ENCODE measurements at places on chromosomes 2 and 18. TPM values are rescaled to one million over a fixed set of nuclear protein-coding genes. Genes with fewer than 3 reads are reported as not detected.

DNA sequence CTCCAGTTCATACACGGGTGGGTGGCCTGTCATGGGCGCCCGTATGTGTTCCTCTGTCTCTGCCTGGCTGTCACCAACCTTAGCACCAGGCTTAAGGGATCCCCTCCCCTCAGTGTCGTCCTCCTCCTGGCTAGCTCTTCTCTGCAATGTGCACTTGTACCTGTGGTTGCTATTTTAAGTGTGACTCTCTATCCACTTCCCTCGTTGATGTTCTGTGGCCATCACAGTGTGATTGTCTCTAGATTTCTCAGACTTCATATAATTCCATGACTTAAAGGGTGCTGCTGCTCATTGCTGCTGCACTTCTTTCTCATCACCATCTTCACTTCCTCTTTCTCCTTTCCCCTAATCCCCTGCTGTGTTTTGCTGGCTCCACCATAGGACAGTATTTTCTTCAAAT, 143.4 kb downstream of the EML6 start:
- no peak for DNase-seq

- no peak for DNase-seq
Measured at GRCh38 chr18:683531-683930, 26.1 kb downstream of the TYMS start.

- DNase-seq: no peak
Measured at GRCh38 chr2:217709478-217710210, 293.2 kb downstream of the TNS1 start.

DNA sequence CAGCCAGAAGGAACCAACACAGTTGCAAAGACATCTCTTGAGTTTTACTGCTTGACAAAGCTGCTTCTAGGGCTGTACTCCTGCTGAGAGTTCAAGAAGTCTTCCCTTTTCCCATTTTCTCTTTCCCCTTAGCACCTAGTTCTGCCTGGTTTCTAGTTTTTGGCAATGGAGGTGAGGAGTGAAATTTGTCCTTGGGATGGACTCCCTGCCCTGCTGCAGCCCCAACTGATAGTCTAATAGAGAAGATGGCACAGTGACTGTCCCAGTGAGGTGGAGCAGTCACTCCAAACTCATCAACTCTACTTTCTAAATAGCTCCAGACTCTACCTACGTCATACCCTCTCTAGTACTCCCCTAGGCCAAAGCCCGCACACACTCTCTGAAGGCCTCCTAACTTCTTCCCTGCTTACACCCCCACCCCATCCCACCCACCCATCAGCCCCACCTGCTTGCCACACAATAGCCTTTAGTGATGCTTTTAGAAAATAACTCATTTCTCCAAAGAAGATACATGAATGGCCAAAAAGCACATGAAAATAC, 164.4 kb downstream of the DDX1 start:
- DNase-seq: no peak

GRCh38 chr18:396251-396555, 104.3 kb downstream of the COLEC12 start:
- DNase-seq: no peak

DNA sequence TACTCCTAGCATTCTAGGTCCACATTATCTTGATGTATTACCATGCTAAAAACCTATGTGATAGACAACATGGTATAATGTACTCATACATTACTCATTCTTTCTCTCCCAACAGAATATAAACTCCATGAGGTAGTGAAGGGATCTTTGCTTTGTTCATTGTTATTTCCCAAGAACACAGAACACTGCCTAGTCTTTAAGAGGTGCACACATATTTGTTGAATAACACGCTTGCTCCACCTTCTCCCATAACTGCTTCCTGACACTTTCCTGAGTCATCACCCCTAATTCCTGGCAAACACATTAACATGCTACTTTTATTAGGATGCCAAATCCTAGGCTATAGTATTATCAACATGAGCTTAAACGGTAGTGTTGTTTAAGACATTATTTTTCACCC, 41.3 kb downstream of the REV1 start:
- DNase-seq: no peak

DNA sequence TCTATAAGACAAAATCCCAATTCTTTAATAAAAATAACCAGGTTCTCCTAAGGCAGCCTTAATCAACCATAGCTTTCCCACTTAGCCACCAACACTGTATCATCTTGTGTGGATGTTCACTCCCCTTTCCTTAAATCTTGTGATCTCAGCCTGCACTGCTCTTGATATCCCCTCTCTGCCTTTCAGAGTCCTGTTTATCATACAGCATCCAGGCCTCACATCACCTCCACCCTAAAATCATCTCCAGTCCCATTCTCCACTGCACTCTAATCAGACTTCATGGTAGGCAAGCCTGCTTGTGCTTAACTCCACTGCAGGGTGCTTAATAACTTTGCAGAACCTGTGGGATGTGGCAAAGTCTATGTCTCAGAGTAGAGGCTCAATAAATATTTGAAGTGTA, 18.8 kb downstream of the ARHGAP15 start:
- no peak for DNase-seq

GRCh38 chr2:190088917-190089316, 26.4 kb upstream of the MSTN start:
- DNase-seq: peak; percentile 18

The NAT8 gene
- total RNA-seq: not detected

GRCh38 chr2:44844651-44845270, 96.7 kb upstream of the SIX3 start:
- no peak for DNase-seq

The PDE11A gene
- total RNA-seq: 60.5 TPM

GRCh38 chr2:230797515-230798495, 66.9 kb upstream of the ITM2C start:
- no peak for DNase-seq

GRCh38 chr18:34121200-34121721, 103.5 kb downstream of the NOL4 start:
- no peak for DNase-seq

DNA sequence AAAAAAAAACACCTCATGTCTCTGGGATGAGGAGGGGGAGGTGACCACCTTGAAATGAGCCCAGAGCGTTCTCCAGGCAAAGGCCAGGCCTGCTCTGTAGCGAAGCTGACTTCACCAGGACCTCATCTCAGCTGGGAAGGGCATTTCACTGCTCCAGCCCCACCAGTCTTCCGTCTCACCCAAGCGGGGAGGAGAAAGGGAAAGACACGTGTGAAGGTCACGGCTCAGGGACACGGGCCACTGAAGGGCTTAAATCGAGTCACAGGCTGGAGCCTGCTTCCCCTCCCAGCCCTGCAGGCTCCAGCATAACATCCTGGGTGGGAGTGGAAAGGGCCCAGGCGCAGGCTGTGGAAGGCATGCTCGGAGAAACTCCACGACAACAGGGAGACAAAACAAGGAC, 18.1 kb downstream of the THAP4 start:
- no peak for DNase-seq

- no peak for DNase-seq
Measured at GRCh38 chr2:219542931-219543595, 546 bp downstream of the CHPF start.

- DNase-seq: no peak
Measured at GRCh38 chr2:53960476-53960875, 10.3 kb downstream of the PSME4 start.

GRCh38 chr2:232901736-232902578, 31.9 kb downstream of the SNORC start:
- no peak for DNase-seq

DNA sequence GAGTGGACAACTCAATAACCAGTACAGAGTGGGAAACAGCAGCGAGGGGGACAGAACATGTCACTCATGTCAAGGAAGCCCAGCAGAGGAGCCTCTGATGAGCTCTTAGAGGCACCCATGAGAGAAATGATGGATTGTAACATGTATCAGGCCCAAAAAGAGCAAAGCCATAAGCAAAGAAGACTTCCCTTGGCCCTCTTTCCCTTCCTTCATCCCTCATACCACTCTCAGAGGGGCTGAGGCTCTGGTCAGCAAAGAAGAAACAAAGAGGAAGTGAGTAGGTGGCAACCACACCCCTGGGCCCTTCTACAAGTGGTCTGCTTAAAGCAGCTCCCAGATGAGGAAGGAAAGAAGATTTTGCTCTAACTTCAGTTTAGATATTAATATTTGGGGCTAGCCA, 112.8 kb downstream of the CDC42EP3 start:
- no peak for DNase-seq

The KRTCAP3 gene
- total RNA-seq: 15.4 TPM

DNA sequence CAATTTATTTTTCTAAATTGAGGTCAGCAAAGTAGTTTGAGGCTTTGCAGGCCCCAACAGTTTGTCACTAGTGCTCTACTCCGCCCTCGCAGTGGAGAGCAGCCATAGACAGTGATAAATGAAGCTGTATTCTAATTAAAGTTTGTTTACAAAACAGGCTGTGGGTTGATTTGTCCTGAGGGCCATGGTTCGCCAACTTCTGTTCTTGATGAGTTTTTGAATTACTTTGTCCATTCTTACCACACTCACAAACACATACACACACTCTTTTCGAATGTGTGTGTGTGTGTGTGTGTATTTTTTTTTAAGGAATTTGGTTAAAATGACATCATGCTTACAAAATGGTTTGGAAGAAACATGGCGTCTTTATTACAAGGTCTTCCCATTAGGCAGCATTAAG, 68.6 kb downstream of the MTCL1 start:
- DNase-seq: no peak

DNA sequence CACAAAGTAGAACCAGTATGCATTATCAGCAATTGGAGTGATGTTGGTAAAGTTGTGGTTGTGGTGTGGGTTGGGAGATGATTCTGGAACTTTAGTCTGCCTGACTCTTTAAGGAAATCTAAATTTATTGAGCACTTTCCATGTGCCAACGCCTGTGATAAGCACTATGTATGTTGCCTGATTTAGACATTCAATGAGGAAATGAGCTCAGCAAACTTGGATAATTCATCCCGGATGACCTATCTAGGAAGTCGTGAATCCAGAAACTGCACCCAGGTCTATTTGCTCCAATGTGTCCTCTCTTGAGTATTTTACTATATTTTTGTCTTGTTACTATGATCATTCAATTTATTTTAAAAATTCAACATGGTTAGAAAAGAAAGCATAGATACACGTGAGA, 400.8 kb upstream of the MMADHC start:
- no peak for DNase-seq

GRCh38 chr18:48659188-48660009, 120.6 kb downstream of the CTIF start:
- DNase-seq: no peak

GRCh38 chr2:127622561-127623387, 23.2 kb upstream of the GPR17 start:
- DNase-seq: no peak

DNA sequence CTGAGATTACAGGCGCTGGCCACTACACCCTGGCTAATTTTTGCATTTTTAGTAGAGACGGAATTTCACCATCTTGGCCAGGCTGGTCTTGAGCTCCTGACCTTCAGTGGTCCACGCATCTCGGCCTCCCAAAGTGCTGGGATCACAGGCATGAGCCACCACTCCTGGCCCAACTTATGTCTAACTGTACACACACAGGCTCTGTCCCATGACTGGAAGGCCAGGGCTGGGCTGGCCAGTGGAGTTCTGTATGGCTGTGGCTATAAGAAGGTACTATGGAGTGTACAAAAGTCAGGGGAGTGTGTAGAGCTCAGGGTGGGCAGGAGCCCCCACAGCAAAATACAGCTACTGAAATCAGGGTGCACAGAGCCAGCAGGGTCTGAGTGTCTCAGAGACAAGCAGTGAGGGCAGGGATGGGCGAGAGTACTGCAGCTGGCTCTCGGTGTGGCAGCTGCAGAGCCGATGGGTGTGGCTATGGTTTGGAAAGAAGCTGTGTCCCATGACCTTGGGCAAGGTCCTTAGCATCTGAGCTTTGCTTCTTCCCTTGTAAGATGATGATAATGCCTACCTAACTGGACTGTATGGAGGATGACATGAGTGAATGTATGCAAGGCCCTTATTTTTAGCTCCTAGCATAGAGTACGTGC, 10.4 kb upstream of the MSGN1 start:
- no peak for DNase-seq

GRCh38 chr18:24474406-24474805, 14.0 kb downstream of the HRH4 start:
- no peak for DNase-seq

The TFCP2L1 gene
- 0.78 TPM for total RNA-seq

DNA sequence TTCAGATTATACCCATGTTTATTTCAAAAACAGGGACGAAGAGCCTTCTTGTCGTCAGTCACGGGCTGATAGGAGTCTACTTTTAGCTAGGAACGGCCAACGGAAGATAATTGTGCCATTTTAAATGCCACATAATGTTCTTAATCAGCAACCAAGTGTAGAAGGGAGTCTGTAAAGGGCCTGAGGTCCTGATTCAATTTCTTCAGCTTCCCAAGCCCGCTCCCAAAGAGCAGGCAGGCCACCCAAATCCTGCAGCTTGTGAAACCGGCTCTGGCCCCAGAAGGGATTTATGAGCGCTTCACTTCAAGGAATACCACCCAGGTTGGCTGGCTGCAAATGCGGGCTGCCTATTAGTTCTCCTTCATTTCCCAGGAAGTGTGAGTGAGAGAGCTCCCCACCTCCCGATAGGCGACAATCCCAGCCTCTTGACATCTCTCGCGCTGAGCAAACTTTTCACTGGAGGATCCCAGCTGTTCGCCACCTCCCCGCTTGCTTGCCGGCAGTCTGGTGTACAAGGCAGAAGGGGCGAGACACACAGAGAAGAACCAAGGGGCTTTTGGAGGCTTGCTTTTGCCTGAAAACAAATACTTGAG, 272.9 kb downstream of the CDH20 start:
- no peak for DNase-seq

The FSIP2 gene
- total RNA-seq: 19.4 TPM

DNA sequence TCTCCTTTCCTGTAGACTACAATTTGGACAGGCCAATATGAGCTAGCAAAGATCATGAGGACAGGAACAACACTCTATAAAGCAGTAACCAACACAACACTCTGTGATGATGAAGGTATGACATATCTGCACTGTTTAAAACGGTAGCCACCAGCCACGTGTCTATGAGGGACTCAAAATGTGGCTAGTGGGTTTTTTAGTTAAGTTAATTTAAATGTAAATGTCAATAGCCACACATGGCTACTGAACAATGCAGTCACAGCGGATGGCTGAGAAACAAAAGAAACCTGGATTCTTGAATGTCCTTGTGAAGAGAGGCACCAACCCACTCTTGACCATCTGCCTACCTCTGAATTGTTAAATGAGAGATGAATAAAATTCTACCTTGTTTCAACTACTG, 33.9 kb downstream of the FANCL start:
- DNase-seq: no peak

The IL36RN gene
- 0.13 TPM for total RNA-seq

The STAT4 gene
- 18.8 TPM for total RNA-seq

The UGT1A3 gene
- total RNA-seq: not detected

The CIB4 gene
- total RNA-seq: not detected

- DNase-seq: no peak
Measured at GRCh38 chr18:13288509-13289133, 70.1 kb downstream of the LDLRAD4 start.

DNA sequence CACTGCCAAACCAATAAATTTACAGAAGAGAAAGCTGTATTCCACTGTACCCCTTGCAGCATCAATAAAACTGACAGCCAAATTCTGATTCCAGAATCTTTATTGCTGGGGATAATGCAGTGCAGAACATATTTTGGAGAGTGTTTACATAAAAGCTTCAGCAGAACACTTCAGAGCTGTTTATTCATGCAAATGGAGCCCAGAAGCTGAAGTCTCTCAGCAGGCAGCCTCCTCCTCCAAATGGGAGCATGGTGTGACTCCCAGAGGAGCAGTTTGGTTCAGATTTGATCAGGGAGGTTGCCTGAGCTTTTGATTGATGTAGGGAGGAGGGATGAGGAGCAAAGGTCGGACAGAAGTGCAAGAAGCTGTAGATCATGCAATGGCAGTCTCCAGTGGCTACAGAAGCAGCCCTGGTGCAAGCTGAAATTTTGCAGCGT, 22.4 kb downstream of the LHCGR start:
- no peak for DNase-seq

All from progenitor cell of endocrine pancreas (in vitro differentiated cells).